ENCODE measurements at places on chromosomes 4 and X.

DNA sequence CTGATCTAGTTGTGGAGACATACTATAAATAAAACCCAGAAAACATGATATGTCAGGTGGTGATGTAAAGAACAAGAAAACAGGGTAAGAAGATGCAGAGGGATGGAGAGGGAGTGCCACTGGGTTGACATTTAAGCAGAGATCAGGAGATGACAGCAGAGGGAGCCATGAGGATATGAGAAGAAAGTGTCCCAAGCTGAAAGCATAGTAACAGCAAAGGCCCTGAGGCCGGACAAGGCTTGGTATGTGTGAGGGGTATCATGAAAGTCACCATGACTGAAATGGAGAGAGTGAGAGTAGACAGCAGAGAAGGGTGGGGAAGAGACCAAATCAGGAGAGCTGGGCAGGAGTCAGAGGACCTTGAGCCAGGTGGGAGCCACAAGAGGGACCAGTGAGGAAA is 3.4 kb downstream of the GPKOW start:
- DNase-seq = peak; percentile 22

GRCh38 chr4:11416767-11417113 is 12.0 kb downstream of the HS3ST1 start:
- no peak for DNase-seq

GRCh38 chrX:32141841-32142240 is 1069.5 kb downstream of the DMD start:
- no peak for DNase-seq

GRCh38 chr4:88761861-88762523 is 64.4 kb upstream of the NAP1L5 start:
- DNase-seq = no peak

GRCh38 chr4:177356921-177357320 is 47.2 kb downstream of the NEIL3 start:
- DNase-seq = no peak

- DNase-seq = no peak
These were observed 16.8 kb upstream of the NAT8L start for GRCh38 chr4:2042204-2042946.

- no peak for DNase-seq
These were observed 21.1 kb upstream of the STIM2 start for GRCh38 chr4:26839534-26839951.

- DNase-seq = no peak
These were observed 2.9 kb downstream of the GAK start for GRCh38 chr4:929096-929765.

GRCh38 chr4:64174247-64174882 is 234.9 kb downstream of the TECRL start:
- DNase-seq = peak; percentile 1
